ENCODE measurements at places on chromosomes 13 and 19. TPM values are rescaled to one million over a fixed set of nuclear protein-coding genes. Genes with fewer than 3 reads are reported as not detected.

DNA sequence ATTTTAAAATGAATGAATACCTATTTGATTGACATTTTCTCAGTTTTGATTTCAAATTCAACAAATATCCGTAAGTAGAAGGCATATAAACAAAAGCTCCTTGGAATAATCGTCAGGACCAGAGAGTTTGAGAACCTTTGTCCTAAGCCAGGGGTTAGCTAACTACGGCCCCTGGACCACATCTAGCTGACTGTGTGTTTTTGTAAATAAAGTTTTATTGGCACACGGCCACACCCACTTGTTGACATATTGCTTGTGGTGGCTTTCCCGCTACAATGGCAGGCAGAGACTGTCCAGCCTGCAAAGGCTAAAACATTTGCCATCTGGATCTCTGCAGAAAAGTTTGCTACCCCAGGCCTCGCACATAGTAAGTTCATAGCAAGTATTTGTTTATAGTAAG, 83.4 kb downstream of the GNG7 start:
- DNase-seq = no peak

DNA sequence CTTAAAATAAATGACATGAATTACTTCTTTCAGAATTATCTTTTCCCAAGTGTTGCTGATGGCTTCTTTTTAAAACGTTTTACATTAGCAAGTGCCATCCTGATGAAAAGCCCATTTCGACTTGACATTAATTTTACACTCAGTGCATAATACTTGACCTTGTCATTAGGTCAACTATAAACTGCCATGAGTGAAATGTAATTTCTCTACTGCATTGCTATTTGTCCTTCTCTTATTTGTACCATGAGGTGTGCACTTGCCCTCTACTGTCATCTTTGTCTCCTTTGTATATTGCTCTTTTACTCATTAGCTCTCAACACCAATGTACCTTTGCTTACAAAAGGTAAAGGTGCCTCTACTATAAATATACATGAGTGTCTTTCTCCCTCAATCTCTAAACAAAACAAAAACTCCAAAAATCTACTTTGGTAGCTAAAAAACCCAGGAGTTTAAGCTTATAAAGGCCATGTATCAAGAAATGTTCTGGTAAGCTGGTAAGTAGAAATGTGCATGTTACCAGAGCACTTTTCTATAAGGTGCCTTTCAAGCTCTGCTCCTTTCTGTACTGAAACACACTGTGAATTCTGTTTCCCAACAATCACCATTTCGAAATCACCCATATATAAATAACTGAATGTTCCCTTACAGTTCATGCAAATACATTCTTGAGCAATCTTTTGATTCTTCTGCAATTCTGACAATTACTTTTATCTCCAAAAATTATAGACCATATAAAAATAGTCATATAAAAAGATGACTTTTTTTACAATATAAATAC, 351.4 kb downstream of the SLITRK5 start:
- DNase-seq = no peak

DNA sequence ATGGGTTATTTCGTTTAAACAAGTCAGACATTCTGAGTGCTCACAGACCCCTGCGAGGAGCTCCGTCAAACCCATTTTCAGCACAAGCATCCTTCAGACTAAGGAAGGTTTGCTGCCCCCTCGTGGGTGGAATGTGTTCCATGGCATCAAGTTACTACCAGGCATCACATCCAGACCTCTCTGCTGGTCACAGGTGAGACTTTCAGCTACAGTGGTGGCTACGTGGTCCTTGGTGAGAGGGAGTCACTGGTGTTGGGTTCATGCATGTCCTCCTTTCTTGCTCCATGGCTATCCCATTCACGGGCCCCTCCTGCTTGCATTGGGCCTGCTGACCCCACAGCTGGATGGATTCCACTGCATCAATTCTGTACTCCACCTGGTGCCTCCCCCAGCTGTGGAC, 9.1 kb upstream of the LILRB5 start:
- DNase-seq = peak; percentile 77

DNA sequence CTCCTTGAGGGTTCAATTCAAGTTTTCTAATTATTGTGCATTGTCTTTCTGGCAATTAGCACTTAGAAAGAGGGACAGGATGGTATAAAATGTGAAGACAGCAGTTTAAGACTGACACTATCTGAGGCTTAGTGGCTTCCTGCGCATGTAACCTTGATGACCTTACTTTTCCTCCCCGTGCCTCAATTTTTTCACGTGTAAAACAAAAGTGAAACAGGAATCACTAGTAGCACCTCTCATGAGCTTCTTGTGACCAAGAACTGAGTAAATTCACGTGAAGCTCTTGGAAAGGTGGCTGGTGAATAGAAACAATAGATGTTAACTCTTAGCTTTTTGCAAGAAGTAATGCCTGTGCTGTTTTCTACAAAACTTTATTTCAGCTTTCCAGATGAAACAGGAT, 233.9 kb downstream of the LMO7 start:
- no peak for DNase-seq

- DNase-seq = peak; percentile 62
Measured at GRCh38 chr19:45059258-45059965, 16.9 kb downstream of the ZNF296 start.

The ZNF69 gene
- total RNA-seq = not detected

DNA sequence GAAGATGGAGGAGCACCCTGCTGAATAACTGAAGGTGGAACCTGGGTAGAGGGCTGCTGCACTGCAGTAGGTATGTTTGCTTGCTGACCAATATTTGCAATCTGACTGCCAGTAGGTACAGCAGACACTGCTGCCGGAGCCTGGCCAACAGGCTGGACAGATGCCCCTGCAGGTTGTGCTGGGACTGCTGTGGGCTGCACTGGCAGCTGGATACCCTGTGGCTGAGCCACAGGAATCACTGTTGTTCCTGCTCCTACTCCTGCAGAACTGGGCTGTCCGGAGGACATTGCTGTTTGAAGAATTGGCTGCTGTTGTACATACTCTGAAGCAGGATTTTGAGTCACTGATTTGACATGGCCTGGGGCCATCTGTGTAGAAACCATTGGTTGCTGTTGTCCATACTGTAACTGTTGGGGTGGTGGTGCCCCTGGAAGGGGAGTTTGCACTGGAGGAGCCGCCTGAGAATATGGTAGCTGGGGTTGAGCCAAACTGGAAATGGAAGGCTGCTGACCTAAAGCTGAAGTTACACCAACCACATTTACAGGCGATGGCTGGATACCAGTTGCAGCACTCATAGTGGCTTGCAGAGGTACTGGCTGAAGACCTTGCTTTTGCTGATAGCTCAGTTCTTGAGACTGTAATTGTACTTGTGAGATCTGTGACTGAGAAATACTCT, 2.2 kb downstream of the TSC22D1 start:
- DNase-seq = no peak

The DKKL1 gene
- 1.0 TPM for total RNA-seq

- no peak for DNase-seq
Measured at GRCh38 chr13:50468849-50469669, 374.4 kb downstream of the DLEU7 start.

GRCh38 chr19:7539827-7540425, 4.4 kb downstream of the PNPLA6 start:
- no peak for DNase-seq

DNA sequence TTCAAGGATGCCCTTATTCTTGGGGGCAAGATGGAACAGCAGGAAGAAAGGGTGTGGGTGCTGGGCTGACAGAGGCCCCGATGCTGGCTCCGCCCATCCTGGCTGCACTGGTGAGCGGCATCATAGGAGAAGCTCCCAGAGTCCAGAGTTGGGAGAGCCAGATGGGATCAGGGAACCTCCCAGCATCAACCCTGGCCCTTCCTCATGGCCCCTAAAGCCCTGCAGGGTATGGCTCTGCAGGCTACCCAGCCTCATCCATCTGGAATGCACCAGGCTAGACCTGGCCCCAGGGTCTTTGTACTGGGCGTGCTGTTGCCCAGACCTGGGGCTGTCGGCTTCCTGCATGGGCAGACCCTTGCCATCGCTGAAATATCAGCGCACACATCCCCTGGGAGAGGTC, 7.9 kb upstream of the ELL start:
- no peak for DNase-seq
